ENCODE measurements at places on chromosomes 4 and X. TPM values are rescaled to one million over a fixed set of nuclear protein-coding genes. Genes with fewer than 3 reads are reported as not detected.

HSD17B10 gene
- 90.4 TPM for polyA plus RNA-seq

CT45A10 gene
- not detected for polyA plus RNA-seq

DNA sequence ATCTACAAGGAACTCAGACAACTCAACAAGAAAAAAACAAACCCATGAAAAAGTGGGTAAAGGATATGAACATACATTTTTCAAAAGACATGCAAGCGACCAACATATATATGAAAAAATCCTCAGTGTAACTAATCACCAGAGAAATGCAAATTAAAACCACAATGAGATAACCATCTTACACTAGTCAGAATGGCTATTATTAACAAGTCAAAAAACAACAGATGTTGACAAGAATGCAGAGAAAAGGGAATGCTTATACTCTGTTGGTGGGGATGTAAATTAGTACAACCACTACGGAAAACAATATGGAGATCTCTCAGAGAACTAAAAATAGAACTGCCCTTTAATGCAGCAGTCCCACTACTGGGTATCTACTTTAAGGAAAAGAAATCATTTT is 12.1 kb downstream of the NIPAL1 start:
- DNase-seq: no peak

DMRTC1B gene
- 0.71 TPM for polyA plus RNA-seq

IL21 gene
- not detected for polyA plus RNA-seq

- no peak for DNase-seq
Measured at GRCh38 chr4:82275431-82276331, 98.1 kb downstream of the HNRNPD start.

GRCh38 chr4:150305995-150306394 is 227.8 kb downstream of the DCLK2 start:
- no peak for DNase-seq

DNA sequence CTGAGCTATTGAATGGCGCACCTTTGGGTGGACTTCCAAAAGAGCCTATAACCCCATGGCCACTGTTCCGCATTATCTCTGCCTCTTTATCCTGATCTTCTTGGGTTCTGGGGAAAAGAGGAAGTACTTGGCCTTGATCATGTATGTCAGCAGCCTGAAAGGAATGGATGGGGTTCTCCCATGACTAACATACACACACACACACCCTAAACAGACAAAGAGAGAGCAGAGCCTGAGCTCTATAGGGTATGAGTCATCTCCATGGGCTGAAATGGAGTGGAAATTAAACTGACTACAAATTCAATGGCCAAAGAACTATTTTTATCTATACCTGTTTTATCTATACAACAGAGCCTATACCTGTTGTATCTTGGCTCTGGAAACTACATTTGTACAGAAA is 141.5 kb upstream of the MTMR8 start:
- no peak for DNase-seq

USP51 gene
- polyA plus RNA-seq: 1.7 TPM

DNA sequence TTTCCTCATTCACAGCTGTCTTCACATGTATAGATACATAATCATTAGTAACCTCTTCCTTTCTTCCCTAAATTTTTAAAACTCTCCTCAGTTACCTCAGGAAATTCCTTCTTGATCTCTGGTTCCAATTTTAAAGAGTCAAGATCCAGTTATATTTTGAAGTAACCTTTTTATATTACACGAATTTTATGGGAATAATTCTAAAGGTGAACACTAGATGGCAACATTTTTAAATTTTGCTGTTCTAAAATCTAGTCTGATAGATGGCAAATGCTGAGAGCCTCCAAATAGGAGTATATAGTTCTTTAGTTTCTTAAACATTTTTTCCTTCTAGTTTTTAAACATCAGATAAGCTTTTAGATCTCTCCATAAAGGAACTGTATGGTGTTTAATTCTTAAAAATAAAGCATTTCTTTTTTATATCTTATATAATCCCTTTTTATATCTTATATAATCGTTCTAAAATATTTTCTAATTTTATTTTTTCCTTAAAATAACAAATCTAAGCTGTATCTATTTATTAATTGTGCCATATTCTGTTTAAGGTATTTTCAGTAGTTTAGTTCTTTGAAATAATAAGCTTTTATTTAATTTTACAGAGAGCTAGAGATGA is 37.9 kb upstream of the PAPSS1 start:
- no peak for DNase-seq

- DNase-seq: no peak
Measured at GRCh38 chr4:3388471-3389232, 53.1 kb upstream of the HGFAC start.

DNA sequence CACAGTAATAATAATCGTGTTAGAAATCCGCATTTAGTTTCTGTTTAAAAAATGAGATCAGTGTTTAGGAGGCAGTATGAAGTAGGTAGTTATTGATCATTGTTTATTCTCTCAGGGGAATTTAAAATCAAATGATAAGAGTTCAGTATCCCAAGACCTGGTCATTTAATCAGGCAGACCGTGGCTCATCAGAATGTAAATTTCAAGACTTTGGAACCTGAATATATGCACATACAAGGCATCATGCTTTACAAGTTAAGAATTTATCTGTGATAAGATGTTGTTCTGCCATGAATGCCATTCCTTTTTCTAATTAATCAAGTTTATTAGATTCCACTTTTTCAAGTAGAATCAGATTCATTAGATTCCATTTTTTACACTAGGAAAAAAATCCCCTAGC is 133.5 kb upstream of the MAOA start:
- DNase-seq: no peak

- no peak for DNase-seq
Measured at GRCh38 chr4:7624396-7624980, 189.8 kb upstream of the PSAPL1 start.

GRCh38 chr4:151729731-151730559 is 30.9 kb downstream of the GATB start:
- DNase-seq: no peak

- no peak for DNase-seq
Measured at GRCh38 chr4:79308137-79308536, 17.7 kb downstream of the NAA11 start.

TAF7L gene
- 0.13 TPM for polyA plus RNA-seq

NLGN3 gene
- polyA plus RNA-seq: 1.8 TPM

EVC gene
- 18.7 TPM for polyA plus RNA-seq

DNA sequence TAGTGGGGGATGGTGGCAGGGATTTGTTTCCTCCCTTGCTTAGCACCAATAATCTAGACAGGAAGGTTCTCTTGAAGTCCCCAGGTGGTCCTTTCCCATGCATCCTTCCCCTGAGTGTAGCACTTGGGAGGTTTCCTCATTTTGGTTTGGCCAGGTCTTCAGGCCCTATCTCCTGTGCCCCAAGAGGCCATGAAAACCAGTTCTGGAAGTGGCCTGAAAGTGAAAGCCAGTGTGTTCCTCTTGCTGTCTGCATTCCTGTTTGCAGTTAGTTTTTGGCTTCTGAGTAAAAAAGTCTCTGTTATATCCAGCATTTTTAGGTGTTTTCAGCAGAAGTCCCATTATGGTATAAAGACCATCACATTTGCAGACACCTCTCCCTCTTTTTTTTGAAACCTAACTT is 59.5 kb downstream of the MTM1 start:
- no peak for DNase-seq

GRCh38 chr4:168162604-168163003 is 70.3 kb downstream of the ANXA10 start:
- no peak for DNase-seq

DNA sequence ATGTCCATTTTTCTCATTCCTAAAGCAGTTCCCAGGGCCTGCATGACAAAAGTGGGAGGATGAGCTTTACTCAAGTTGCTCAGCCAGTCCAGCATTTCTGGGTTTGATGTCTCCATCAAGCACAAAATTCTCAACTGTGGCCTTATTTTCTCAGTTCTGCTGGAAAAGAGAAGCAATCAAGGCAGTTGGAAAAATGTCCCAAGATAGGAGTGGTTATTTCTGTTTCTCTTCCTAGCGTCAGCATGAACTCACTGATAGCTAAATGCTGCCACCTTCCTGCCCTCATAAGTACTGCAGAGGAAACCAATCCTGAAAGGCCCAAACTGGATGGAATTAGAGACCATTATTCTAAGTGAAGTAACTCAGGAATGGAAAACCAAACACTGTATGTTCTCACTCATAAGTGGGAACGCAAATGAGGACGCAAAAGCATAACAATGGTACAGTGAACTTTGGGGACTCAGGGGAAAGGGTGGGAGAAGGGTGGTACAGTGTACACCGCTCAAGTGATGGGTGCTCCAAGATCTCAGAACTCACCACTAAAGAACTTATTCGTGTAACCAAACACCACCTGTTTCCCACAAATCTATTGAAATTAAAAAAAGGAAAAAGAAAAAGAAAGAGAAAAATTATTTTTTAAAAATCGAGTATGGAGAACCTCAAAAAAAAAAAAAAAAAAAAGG is 29.6 kb downstream of the ADH7 start:
- peak; percentile 64 for DNase-seq

- DNase-seq: no peak
Measured at GRCh38 chr4:3328814-3329663, 36.2 kb downstream of the RGS12 start.

ENPP6 gene
- polyA plus RNA-seq: 1.2 TPM

GRCh38 chrX:105098812-105099211 is 121.7 kb downstream of the TEX13A start:
- DNase-seq: no peak

DNA sequence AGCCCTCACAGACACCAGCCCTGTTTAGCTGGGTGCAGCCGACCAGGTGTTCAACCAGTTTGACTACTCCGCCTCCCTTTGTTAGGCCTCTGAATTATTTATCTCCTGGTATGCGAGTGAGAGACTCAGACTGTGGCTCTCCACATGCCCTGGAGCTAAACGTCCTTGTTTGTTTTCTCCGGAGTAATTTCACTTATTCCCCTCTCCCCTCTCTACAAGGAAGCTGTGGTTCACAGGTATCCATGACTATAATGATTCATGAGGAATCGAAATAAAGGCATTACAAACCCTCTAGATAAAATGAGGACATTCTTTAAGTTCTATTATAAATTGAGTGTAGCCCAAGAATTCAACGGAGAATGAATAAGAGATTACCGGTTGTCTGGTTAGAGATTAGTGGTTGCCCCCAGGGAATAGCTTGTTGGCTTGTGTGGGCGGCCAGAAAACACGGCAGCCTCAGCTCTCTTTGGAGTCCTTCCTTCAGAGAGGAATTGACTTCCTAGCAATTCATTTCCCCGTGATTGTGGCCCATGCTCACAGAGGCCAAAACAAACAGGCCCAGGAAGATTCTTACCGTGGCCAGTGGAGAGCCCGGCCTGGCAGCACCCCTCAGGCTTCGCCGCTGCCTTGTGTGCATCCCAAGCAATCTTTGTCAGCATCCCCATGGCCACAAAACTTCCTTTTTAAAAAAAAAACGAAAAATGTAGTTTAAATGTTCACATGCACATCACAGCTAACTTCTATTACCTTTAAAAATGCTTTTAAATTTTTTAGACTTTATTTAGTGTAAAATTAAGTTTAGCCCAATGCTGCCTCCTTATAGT is 60.2 kb upstream of the CBR4 start:
- DNase-seq: peak; percentile 85

- DNase-seq: no peak
Measured at GRCh38 chrX:20224814-20225487, 41.8 kb downstream of the RPS6KA3 start.

GPAT3 gene
- 9.5 TPM for polyA plus RNA-seq

GRCh38 chr4:143163614-143164013 is 21.1 kb upstream of the USP38 start:
- no peak for DNase-seq

FGFBP1 gene
- polyA plus RNA-seq: 0.16 TPM

DNA sequence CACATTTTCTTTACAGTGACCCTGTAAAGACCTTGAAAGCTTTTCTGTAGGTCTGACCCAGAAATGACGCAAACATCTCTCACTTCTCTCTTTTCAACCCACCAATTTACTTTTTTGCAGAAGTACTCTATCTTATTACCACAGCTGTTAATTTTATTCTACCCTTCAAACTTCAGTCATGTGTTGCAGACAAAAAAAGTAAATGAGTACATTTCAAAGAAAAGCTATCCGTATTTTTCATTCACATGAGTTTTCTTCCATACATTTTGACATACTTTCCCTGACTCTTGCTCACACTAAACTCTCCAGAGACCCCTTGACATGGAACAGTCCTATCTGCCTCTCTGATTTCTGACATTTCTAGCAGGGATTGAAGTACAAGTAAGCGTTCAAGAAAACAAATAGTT is 51.7 kb downstream of the SLC7A11 start:
- no peak for DNase-seq

RPGR gene
- 12.9 TPM for polyA plus RNA-seq

- no peak for DNase-seq
Measured at GRCh38 chr4:183723561-183724228, 64.6 kb downstream of the TRAPPC11 start.

DNA sequence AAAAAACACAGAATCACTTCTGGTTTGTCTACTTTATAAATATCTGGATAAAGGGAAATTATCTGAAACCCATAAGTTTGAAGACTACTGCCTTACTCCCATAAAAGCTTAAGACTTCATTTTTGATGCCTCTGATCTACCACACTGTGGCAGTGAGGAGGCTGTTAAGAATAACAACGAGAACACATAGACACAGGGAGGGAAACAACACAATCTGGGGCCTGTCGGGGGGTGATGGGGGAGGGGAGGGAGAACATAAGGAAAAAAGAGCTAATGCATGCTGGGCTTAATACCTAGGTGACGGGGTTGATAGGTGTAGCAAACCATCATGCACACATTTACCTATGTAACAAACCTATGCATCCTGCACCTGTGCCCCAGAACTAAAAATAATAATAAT is 573.7 kb downstream of the GBA3 start:
- DNase-seq: no peak

DNA sequence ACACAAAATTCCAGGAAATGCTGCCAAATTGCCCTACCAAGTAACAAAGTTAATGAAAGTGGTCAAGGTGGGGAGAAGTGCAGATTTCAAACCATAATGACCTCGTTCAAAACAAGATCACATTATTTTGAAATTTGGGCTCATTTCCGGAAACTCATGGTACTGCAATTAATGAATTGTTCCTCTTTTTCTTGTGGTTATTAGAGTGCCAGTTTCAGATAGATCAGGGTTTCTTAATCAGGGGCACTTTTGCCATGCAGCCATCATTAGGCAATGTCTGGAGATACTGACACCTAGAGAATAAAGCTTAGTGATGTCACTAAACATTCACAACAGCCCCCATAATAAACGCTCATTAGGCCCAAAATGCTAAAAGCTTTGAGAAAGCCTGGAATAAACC is 381.5 kb upstream of the GALNT7 start:
- no peak for DNase-seq

ALAS2 gene
- not detected for polyA plus RNA-seq

STATH gene
- polyA plus RNA-seq: not detected

DNA sequence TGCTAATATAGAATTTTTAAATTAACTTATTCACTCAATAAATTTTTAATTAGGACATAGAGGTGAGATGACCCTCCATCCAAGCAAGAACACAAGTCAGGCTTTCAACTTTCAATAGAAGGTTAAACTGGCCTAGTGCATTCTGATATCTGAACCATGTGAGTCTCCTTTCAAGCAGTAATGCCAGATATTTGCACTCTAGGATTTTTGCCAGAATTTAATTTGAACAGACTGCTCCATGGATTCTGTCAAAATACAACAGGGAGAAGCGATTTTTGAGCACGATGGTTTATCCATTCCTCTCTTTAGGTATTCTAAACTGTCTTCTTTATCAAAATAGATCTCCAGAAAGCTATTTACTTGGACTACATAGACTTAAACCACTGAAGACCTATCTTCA is 72.0 kb upstream of the DCLK2 start:
- no peak for DNase-seq
